Astrocyte of the spinal cord (primary cell): ENCODE measurements at places on chromosomes 11 and 22.
A peak's percentile ranks its signal among the peaks of the same experiment; 100 is the strongest.

DNA sequence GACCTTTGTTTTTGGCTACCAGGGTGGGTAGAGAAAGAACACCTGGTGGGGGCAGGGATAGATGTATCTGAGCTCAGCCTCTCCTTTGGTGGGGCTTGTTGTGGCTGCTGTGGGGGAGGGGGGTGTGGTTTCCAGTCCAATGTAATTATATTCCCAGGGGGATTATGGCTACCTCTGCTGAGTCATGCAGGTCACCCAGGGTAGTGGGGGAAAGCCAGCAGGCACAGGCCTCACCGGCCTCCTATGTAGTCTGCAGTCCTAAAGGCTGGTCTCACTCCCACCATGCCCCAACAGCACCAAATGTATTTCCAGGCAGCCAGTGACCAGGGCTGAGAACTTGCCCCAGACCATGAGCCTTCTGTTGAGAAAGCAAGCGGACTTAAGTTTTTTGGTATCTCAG lies 119.6 kb downstream of the DYNC2H1 start:
- no peak for DNase-seq

GRCh38 chr11:68200639-68201038 lies 12.5 kb downstream of the KMT5B start:
- peak; percentile 22 for DNase-seq

DNA sequence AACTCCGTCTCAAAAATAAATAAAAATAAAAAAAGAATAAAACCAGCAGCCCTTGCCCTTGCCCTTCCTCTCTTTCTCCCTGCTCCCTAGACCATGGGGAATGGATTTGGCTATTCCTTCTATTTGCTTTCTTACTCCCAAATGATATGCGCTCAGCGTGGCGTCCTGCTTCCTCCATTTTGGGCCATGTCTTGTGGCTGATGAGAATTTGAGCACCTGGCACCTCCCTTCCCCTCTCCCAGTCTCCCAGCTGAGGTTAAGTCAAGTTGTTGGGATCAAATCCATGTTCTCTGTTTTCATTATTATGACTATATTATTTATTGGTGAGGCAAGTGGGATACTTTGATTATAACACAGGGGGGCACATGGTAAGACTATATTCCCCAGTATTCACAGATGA lies 10.8 kb upstream of the CTTN start:
- no peak for DNase-seq

GRCh38 chr22:48180631-48181030 lies 1418.2 kb downstream of the TBC1D22A start:
- no peak for DNase-seq

- DNase-seq, result no peak
These were observed 1.7 kb downstream of the SAMM50 start for GRCh38 chr22:43956805-43957463.

GRCh38 chr11:64742889-64743590 lies 902 bp downstream of the RASGRP2 start:
- DNase-seq, result no peak

DNA sequence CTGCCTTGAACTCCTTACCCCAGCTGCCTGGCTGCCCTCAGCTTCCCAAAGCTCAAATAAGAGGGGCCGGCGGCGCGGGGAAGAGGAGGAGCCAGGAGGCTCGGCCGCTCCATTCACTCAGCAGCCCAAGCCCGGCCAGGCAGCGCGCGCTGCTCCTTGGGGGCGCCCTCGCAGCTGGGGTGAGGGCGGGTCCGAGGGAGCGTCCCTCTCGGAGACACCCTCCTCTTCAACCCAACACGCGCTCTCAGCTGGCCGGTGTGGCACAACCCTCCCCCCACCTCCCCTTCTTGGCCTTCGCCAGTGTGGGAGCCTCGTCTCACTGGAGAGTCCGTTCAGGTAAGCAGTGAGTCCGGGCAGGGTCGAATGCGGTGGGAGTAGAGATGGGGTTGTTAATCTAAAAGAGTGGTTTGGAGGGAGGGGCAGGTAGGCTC lies at the start of gene WT1:
Gene WT1, minus strand, starts transcription at position 29 of the 431 bp plus-strand sequence.
- DNase-seq, result no peak

DNA sequence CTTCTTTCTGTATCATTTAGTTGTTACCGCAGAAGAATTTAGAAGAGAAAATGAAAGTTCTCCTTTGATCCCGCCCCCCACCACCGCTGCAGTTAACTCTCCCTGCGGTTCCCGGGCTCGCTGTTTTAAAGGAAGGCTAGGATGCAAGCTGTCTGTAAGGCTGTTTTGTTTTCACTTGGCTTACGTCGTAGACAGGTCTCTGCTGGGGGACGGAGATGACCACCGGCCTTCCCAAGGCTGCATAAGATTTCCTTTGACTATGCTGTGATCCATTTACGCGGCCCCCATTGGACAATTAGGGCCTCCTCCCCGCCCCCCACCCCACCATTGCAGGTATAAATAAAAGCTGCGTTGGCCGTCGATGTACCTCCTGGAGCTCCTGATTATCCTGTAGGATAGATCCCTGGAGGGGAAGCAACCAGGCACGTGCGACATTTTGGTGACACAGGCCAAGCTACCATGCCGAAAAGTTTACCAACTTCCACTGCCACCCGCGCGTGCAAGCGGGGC lies 1.4 kb upstream of the CPT1A start:
- peak; percentile 56 for DNase-seq

DNA sequence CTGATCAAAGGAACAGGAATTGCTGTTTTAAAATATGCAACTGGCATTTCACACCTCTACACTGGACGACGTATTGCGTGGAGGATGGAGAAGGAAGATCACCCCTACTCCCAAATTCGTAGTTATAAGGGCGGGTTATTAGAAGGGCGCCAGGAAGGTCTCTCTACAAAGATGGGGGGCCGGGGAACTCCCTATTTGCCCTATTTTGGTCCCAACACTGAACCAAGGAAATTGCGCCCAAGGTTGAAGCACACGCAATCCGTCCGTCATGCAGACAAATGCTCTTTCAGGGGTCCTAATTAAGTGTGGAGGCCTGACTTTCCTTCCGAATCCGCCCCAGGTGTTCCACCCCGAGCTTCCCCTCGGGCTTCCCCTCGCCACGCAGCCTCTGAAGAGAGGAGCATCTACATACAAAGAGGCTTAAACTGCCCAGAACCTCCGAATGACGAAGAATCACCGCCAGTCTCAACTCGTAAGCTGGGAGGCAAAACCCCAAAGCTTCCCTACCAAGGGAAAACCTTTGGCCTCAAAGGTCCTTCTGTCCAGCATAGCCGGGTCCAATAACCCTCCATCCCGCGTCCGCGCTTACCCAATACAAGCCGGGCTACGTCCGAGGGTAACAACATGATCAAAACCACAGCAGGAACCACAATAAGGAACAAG lies 396 bp downstream of the NPAT start:
- DNase-seq, result peak; percentile 2

GRCh38 chr22:35664955-35665587 lies 16.8 kb downstream of the APOL6 start:
- peak; percentile 22 for DNase-seq

- peak; percentile 71 for DNase-seq
These were observed 105.9 kb upstream of the ARHGAP20 start for GRCh38 chr11:110818032-110818687.

GRCh38 chr11:119795690-119796089 lies 66.7 kb upstream of the NECTIN1 start:
- no peak for DNase-seq

DNA sequence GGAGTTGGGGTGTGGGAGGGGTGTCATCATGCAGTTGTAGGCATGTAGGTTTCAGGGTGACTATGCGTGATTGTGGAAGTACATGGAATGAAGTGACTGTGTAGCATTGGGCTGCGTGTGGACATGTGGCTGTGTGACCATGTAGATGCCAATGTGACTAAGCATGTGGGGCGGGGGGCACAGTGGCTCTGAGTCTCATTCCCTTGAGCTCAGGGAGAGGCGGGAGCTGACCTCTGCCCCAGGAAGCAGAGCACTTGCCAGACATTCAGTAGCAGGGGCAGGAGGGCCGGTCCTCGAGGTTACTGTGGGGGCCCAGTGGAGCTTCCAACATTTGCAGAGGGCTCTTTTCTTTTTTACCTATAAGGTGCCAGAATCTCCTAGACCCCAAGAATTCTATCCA lies 440 bp upstream of the KLHL35 start:
- DNase-seq, result no peak

DNA sequence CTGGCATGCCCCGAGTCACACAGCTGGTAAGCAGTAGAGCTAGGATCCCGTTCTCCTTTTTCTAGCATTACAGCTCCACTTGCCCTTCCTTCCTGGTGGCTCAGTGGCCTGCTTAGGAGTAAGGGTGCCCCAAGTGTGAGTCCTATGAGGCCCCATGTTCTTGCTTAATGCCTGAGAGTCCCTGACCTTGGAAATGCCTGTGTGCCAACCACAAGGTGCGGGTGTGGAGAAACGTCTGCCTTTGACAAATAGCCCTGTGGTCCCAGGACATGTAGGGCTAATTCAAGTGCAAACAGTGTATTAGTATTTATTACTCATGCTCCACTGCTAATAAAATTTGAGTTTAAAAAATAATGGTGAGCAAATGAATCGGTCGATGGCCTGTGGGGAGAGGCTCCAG lies 18.4 kb downstream of the GRIK4 start:
- DNase-seq, result no peak

GRCh38 chr11:33692013-33692504 lies 8.6 kb downstream of the C11orf91 start:
- peak; percentile 98 for DNase-seq

GRCh38 chr11:128246364-128246801 lies 341.0 kb downstream of the ETS1 start:
- peak; percentile 69 for DNase-seq

DNA sequence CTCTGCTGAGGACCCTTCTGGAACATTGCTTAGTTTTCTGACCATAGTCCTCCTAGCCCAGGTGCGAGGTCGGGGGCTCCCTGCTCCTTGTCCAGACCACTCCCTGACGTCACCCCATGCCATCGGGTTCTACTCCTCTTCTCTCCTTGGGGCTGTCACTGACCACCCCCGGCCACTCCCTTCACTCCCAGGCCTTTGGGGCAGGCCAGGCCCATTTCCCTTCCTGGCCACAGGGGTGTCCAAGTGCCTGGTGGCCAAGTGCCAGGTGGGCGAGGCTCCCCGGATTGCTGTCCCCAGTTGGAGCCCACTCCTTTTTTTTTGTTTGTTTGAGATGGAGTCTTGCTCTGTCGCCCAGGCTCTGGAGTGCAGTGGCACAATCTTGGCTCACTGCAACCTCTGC lies 19.5 kb downstream of the MRGPRD start:
- no peak for DNase-seq

GRCh38 chr22:20244691-20245576 lies 23.2 kb downstream of the RTN4R start:
- DNase-seq, result no peak

GRCh38 chr11:69203901-69204245 lies 48.1 kb downstream of the SMIM38 start:
- DNase-seq, result no peak

DNA sequence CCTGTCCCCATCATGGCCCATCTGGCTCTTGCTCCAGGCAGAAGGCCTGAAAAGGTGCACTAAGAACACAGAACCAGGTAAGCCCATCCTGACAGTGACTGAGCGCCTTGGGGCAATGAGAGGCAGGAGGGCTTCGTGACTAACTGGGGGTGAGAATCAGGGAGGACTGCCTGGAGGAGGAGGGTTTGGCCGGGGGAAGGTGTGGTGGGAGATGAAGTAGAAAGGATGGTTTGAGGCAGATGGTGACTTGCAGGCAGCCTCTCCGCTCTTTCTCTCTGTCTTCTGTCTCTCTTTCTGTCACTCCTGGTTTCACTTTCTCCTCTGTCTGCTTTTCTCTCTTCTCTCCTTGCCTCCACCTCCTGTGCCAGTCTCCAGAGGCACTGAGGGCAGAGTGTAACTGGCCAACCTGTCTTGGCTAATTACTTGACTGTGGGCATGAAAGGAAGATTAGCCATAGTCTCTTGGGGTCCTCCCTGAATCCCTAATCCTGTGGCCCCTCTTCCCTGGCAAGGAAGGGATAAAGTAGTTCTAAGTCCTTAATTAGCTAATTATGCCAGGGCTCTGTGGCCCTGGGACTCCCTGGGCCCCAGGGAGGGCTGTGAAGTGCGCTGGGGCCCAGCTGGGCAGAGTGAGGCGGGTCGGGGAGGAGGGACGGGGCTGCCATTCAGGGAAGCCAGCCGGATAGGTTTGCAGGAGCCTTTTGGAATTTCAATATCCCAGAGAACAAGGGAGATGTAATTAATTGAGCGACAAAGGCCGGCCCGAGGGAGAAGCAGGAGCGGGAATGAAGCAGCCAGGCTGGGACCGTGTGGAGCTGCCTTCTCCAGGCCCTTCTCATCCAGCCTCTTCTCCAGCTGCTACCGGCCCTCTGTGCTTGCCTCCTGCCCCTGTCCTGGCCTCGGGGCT lies 61.1 kb downstream of the CACNA1I start:
- no peak for DNase-seq

DNA sequence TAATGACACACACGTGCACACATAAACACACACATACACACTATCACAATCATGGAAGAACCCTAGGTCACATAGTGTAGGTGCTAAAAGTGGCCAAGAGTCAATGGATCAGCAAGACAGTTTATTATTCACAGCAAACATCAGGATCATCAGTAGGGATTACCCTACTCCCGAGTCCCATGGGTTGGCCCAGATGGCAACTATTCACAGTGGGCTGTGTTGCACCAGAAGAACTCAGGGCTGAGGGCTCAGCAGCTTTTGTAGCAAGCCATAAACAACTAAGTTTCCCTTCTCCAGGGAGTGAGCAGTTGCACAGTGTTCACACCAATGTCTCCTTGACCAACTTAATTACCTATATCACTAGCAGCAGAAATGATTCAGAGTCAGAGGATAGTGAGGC lies 20.8 kb downstream of the PRDM11 start:
- no peak for DNase-seq

- DNase-seq, result peak; percentile 22
These were observed 13.4 kb upstream of the ST14 start for GRCh38 chr11:130145975-130146776.

DNA sequence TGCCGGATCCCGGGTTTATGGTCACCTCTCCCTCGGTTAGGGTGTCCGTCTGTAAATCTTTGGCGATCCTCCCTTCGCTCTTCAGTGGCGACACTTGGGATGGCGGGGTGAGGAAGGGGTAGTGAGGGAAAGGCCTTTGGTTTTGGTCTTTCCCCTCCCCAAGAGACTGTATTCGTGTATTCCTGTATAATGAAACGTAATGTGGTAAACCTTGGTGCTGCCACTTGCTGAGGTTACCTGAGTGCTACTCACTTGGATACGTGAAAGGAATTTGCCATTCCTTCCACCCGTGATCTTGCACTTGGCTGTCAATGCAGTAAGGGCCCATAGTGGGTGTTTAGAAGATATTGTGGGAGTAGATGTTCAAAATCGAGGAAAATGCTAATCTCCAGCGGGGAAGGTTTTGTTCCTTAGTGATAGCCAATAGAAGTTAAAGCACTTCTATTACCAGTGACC lies 578 bp upstream of the NUP160 start:
- no peak for DNase-seq

GRCh38 chr11:95363164-95363563 lies 132.2 kb upstream of the SESN3 start:
- DNase-seq, result no peak
